ENCODE measurements at places on chromosomes 16 and 17.

DNA sequence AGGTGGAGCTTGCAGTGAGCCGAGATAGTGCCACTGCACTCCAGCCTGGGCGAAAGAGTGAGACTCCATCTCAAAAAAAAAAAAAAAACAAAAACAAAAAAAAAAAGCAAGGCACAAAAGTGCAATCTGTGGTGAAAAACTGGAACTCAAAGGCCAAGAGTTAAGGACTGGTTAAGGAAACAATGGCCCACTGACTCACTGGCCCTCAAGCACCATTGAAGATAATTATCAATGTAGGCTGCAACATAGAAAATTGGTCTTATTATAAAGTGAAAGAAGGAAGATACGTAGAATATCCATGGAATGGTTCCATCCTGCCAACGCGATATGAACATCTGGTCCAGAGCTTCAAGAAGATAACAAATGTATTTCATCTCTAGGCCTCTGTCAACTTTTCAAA is 444.2 kb downstream of the SOX9 start:
- DNase-seq = no peak

DNA sequence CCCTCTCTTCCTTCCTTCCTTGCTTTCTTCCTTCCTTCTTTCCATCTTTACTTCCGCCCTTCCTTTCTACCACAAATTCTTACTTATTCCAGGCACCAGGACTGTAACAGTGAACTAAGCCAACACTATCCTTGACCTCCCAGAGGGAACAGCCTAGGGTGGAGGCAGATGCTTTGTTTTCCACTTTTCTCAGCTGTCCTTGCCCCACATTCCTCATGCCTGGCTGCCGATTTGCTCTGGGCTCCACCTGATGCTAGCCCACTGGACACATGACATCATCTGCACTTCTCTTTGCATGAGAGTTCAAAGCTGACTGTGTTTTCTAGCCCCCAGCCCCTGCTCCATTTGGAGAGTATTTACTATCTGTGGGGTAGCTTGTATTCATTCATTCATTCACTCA is 283.0 kb downstream of the MAF start:
- DNase-seq = no peak

GRCh38 chr16:87549627-87550494 is 52.4 kb upstream of the JPH3 start:
- DNase-seq = no peak

DNA sequence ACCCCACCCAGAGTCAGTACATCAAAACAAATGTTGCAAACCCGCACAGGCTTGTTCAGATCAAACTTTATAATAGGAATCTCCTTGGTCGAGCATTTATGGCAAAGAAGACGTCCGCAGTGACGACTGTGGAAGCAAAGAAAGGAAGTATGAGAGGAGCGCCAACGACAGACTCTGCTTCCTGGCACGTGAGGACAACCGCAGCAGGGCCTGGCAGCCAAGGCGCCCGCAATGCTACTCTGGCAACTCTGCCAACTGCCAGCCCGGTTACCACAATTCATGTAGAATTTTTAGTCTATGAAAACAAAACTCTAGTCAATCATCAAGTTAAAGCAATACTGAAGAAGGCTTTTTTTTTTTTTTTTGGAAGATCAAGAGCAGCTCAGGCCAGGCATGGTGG is 24.8 kb downstream of the CYB5D2 start:
- DNase-seq = no peak

DNA sequence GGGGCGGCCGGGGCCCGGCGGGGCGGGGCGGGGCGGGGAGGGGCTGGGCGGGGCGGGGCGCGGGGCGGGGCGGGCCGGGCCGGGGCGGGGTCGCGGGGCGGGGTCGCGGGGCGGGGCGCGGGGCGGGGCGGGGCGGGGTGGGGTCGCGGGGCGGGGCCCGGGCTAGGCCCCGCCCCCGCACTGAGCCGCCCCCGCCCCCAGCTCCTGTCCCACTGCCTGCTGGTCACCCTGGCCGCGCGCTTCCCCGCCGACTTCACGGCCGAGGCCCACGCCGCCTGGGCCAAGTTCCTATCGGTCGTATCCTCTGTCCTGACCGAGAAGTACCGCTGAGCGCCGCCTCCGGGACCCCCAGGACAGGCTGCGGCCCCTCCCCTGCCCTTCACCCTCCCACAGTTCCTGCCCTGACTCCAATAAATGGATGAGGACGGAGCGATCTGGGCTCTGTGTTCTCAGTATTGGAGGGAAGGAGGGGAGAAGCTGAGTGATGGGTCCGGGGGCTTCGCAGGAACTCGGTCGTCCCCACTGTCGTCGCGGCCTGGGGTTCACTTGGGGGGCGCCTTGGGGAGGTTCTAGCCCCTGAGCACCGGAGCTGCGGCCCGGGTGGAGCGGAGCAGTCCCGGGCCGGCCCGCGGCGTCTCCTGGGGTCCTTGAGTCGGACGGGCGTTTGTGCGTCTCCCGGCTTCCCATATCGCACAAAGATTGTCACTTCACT is 795 bp upstream of the HBM start:
- DNase-seq = no peak

GRCh38 chr17:61139219-61139618 is 260.4 kb upstream of the TBX2 start:
- peak; percentile 13 for DNase-seq

- no peak for DNase-seq
These were observed 18.1 kb downstream of the CACNA1H start for GRCh38 chr16:1171001-1171400.

GRCh38 chr17:13338421-13338820 is 263.3 kb downstream of the HS3ST3A1 start:
- DNase-seq = no peak

GRCh38 chr17:64614266-64615027 is 47.7 kb downstream of the SMURF2 start:
- no peak for DNase-seq

GRCh38 chr16:20300312-20301097 is 26.8 kb downstream of the GP2 start:
- no peak for DNase-seq

- DNase-seq = no peak
These were observed 49.3 kb upstream of the ETV4 start for GRCh38 chr17:43595466-43595865.

- DNase-seq = no peak
These were observed 14.7 kb downstream of the ANKRD13B start for GRCh38 chr17:29607557-29608195.

DNA sequence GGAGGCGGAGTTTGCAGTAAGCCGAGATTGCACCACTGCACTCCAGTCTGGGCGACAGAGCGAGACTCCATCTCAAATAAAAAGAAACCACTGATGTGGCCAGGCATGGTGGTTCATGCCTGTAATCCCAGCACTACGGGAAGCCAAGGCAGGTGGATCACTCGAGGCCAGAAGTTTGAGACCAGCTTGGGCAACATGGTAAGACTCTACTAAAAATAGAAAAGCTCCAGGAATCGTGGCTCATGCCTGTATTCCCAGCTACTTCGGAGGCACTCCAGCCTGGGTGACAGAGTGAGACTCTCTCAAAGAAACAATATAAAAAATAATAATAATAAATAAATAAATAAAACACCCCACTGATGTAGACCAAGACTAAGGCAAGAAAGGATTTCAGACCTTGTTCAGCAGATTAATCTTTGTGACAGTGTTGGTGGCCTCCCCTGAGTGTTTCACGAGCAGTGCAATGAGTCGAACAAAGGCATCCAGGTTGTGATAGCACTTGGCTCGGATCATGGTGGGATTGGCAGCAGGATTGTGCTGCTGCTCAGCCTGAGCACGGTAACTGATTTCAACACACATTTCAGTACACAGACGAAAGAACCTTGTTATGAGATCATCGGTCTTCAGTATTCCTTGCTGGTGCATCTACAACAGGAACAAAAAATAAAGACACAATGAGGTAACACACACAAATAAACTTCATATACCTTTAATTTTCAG is 18.6 kb downstream of the SETD6 start:
- no peak for DNase-seq

- no peak for DNase-seq
These were observed 6.3 kb upstream of the ITGA3 start for GRCh38 chr17:50049636-50050035.

GRCh38 chr17:72711521-72712310 is 380.8 kb downstream of the SLC39A11 start:
- DNase-seq = no peak

DNA sequence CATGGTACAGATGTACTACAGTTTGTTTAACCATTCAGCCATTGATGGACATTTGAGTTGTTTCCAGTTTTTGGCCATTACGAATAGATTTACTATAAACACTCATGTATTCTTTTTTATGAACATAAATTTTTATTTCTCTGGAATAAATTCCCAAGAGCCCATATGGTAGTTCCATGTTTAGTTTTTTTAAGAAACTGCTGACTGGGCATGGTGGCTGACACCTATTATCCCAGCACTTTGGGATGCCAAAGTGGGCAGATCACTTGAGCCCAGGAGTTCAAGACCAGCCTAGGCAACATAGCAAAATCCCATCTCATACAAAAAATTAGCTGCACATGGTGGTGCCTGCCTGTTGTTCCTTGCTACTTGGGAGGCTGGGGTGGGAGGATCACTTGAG is 30.3 kb downstream of the PRAC1 start:
- DNase-seq = no peak

DNA sequence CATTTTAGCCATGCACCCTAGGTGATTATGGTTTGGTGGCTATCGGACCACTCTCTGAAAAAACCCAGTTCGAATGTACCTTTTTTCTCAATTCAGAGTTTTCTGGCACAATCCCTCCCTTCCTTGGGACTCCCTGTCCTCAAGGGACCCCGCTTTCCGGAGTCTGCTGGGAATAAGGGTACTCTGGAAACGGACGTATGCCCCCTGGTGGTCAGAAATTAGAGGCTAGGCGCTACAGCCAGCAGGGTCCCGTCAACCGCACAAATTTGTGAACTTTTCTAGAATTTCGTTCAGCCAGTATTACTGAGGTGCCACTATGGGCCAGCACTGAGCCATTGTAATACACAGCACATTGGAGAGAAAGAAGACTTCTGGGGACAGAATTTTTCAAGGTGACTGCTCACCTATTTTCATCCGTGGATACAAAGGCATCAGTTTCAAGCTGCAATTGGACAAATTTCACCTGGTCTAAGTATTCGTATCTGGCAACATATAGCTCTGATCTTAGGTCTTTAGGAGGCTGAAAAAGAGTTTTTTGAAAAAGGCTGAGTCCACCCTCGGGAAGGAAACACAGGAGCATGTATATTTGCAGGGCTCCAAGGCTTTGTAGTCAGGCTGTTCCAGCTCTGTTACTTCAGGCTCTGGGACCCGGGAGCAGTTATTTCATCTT is 27.1 kb upstream of the CRYBA1 start:
- DNase-seq = peak; percentile 56

- DNase-seq = no peak
These were observed 1.9 kb upstream of the CHST5 start for GRCh38 chr16:75537776-75538175.

DNA sequence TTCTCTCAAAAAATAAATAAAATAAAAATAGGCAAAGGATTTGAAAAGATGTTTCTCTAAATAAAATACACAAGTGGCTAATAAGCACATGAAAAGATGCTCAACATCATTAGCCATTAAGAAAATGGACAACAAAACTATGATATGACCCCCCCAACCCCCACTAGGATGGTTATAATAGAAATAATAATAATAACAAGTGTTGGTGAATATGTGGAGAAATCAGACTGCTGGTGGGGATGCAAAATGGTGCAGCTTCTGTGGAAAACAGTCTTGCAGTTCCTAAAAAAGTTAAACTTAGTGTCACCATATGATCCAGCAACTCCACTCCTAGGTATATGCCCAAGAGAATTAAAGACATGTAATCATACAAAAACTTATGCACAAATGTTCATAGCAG is 9.0 kb upstream of the MYCBPAP start:
- DNase-seq = no peak

- DNase-seq = no peak
These were observed 198 bp upstream of the SHISA9 start for GRCh38 chr16:12901204-12901596.

DNA sequence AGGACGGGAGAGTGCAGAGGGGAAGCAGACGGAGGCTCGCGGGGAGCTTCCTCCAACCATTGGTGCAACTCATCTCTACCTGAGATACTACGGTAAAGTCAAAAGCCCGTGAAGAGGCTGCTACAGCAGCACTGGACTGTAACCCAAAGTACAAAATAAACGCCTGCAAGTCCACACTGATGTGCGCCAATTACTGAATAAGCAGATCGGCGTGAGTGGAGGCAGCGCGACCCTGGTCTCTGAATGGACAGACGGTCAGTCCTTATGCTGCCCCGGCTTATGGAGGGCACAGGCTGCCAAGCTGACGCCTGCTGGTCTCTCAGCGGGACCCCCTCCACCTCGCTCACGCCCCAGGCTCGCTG is 58.5 kb downstream of the LMF1 start:
- DNase-seq = no peak

- DNase-seq = no peak
These were observed 2.2 kb downstream of the MIEF2 start for GRCh38 chr17:18262641-18263040.

DNA sequence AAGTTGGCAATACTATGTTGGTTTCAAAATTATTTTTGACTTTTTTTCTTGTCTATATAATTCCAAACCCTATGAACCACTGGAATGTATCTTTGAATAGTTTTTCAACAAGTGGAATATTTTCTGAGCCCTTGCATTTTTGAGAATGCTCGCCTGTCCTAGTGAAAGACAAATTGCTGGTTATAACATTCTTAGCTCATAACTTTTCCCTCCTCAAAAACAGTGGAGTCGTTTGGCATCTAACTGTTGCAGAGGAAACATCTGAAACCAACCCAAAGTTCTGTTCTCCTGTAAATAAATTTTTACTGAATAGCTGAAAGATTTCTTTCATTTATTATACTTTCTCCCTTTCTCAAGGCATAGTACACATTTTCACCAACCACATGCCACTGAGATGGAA is 11.3 kb upstream of the COX10 start:
- DNase-seq = no peak

DNA sequence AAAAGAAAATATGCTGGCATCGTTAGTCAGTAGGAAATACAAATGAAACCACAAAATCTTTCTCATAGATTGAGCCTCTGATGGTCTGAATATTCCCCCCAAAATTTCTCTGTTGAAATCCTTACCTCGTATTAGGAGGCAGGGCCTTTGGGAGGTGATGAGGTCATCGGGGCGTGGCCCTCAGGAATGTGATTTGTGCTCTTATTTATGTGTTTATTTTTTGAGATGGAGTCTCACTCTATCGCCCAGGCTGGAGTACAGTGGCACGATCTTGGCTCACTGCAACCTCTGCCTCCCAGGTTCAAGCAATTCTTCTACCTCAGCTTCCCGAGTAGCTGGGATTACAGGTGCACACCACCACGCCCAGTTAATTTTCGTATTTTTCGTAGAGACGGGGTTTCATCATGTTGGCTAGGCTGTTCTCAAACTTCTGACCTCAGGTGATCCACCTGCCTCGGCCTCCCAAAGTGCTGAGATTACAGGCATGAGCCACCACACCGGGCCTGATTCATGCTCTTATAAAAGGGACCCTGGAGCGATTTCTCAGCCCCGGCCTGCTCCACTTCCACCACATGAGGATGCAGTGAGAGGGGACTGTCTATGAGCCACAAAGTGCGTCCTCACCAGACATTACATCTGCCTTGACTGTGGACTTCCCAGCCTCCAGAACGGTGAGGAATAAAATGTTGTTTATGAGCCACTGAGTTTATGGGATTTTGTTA is 53.1 kb downstream of the DNAH17 start:
- no peak for DNase-seq

Data from stimulated activated naive CD4-positive, alpha-beta T cell treated with Interleukin-2 at 50 U/mL for 16 hours (primary cell).